Neural progenitor cell (in vitro differentiated cells): ENCODE measurements at places on chromosomes 5 and 9.

- no peak for DNase-seq
Measured at GRCh38 chr9:99907208-99907532, 716 bp downstream of the STX17 start.

- no peak for DNase-seq
Measured at GRCh38 chr9:76181020-76181641, 213.1 kb downstream of the RFK start.

- no peak for DNase-seq
Measured at GRCh38 chr9:26243726-26244125, 565.5 kb upstream of the TUSC1 start.

DNA sequence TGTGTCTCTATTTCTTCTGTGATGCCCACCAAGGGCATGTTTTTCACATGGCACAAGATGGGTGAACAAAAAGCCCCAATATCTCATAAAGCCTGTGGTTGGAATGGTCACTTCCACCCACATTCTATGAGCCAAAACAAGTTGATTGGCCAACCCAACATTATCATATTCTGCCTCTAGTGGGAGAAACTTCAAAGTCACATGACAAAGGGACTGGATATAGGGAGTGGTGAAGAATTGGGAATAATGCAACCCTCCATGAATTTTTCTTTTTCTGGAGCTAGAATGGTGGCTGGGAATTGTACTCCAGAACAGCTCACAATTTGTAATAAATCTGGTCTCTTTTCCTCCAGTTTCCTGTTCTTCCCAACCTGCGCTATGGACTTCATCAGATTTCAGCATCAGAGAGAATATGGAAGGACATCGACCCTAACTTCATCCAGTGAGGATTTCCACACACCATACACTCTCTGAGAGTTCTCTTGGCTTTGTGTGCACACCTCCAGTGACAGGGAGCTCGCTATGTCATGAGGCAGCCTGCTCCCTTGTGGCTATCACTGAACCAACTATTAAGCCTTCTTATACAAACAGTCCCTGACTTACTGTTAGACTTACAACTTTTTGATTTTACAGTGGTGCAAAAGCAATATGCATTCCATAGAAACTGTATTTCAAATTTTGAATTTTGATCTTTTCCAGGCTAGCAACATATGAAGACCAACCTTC lies 12.0 kb upstream of the B4GALT1 start:
- no peak for DNase-seq

GRCh38 chr5:93018461-93018860 lies 562.6 kb downstream of the NR2F1-AS1 start:
- DNase-seq: no peak

GRCh38 chr5:142006363-142007236 lies 6.2 kb downstream of the GNPDA1 start:
- DNase-seq: no peak

- DNase-seq: peak; percentile 39
Measured at GRCh38 chr5:159133041-159133741, 33.5 kb upstream of the EBF1 start.

- no peak for DNase-seq
Measured at GRCh38 chr9:111965566-111966019, 69.0 kb downstream of the UGCG start.

- no peak for DNase-seq
Measured at GRCh38 chr5:171898386-171898785, 108.1 kb downstream of the FBXW11 start.

DNA sequence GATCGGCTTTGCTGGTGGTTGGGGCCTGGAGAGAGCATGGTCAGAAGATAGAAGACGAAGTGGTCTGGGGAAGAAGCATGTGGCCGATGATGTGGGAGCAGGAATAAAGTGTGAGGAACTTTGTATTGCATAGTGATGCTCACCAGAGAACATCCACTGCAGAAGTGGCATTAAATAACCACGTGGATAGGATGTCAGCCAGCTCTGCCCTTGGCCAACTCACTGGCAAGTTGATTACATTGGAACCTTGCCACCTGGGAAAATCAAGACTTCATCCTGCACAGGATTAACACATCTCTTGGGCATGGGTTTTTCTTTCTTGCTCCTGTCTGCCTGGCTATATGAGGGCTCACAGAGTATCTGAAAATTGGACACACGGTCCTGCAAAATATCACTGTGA lies 217.4 kb downstream of the DMRT2 start:
- no peak for DNase-seq

- no peak for DNase-seq
Measured at GRCh38 chr9:129289883-129290282, 111.8 kb upstream of the IER5L start.

DNA sequence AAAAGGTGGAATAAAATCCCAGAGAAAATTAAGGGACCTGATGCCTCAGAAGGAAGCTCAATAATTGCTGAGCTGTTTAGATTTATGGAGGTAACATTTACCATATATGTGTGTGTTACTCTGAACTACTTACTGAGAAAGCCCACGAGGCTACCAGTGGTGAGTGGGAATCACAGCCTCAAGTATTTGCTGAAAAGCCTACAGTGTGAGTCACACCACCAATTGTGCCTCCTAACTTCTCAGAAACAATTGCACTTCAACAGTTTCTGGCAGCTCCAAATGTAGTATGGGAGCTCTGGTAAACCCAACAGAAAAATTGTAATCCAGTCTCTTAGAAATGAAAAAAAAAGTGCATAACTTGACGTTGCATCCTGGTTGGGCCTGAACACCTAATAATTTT lies 551.6 kb downstream of the PRDM9 start:
- no peak for DNase-seq

DNA sequence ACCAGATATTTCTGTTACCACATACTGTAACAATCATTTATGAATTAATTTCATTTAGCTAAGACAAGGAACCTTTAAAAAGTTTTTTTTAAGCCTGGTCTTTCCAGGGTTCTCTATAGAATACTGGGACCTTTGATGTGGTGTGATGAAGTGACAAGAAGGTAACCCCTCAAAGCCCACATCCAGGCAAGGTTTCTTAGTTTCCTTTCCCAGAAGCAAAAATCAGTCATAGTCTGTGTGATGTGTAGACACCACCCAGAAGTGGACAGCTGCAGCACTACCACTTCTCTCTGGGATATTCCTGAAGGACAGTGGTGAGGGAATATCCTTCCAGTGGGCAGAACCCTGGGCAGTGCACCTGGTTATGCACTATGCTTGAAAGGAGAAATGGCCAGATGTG lies 115.6 kb downstream of the TTC39B start:
- DNase-seq: no peak

GRCh38 chr9:38339496-38339895 lies 53.0 kb upstream of the ALDH1B1 start:
- no peak for DNase-seq

DNA sequence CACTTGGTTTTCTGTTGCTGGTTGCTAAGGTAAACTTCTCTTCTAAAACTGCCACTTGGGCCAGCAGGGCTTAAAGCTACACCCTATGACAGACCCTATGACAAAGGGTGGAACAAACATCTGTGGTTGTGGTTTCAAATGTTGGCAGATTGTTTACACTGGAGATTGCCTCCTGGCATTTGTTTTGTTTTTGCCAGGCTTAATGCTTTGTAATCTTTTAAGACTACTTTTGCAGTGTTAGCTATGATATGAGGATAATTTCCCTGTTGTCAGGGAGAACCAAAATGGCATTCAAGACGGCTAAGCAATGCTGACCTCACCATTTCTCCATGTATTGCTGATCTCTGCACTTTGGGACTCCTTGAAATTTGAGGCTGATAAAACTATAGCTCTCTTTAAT lies 50.3 kb downstream of the MAMDC2 start:
- DNase-seq: no peak

- DNase-seq: no peak
Measured at GRCh38 chr5:38465061-38465460, 91.4 kb downstream of the LIFR start.

DNA sequence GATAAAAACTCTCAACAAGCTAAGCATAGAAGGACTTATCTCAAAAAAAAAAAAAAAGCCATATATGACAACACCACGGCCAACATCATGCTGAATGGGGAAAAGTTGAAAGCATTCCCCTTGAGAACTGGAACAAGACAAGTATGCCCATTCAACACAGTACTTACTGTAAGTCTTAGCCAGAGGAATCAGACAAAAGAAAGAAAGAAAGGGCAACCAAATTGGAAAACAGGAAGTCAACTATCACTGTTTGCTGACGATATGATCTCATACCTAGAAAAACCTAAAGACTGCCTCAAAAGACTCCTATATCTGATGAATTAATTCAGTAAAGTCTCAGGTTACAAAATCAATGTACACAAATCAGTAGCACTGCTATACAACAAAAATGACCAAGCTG lies 24.6 kb upstream of the PTGER4 start:
- no peak for DNase-seq

- DNase-seq: no peak
Measured at GRCh38 chr9:114549697-114550330, 37.8 kb upstream of the ATP6V1G1 start.

DNA sequence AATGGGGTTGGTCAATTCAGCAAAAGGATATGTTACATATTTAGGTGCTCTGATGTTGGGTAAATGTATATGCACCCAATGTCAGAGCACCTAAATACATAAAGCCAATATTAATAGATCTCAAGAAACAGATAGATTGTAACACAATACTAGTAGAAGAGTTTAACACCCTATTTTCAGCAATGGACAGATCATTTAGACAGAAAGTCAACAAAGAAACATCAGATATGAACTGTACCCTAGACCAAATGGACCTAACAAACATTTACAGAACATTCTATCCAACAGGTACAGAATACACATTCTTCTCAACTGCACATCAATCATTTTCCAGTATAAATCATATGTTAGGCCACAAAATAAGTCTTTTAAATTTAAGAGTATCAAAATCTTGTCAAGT lies 35.2 kb downstream of the FANCC start:
- DNase-seq: no peak

DNA sequence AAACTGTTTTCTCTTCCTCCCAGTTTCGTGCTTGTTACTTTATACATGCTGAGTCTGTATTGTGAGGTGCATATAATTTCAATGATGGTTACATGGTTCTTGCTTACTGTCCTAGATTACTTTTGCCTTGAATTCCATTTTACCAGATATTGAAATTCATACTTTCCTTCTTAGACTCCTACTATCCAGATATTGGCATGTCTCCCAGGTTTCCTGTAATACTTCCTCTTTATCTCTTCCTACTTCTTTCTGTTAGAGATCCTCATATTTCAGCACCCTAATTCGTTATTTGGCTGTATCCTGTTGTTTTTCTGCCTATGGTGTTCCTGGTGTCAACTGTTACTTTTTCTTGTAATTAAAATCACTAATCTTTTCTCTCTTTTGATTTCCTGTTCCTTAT lies 522.1 kb downstream of the CCDC171 start:
- DNase-seq: no peak

DNA sequence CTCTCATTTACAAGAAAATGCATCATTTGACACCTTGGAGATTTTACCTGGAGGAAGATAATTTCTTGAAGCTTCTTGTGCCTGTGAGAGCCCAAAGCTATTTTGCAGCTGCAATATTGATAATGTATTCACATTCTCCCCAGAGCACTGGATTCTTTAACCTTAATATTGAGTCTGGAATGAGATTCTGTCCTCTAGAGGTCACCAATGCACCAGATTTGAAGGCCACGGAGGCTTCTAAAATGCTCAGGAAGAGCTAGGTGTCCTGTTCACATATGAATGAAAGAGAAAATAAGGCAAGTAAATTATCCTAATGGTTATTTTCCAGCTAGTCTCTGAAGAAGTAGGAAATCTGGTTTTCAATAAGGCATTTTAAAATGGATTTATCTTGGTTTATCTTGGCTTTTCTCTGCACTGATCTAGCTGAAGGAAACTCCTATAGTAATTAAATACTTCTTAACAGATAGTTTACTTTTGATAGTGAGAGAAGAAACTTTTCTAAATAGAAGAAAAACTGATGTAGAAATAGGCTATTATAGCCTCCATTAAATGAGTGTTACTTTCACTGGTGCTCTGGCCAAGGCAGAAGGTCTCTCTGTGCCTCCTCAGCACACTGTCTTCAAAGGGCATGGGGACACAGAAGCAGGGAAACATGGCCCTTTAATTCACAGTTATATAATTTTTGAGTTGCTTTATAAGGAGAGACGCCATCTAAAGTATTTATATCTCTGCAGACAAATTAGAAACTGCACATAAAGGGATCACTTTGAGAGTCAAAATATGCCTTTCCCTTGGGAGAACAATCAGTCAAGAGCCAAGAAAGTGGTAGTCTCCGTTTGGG lies 297.0 kb upstream of the ACTBL2 start:
- DNase-seq: peak; percentile 69

- DNase-seq: no peak
Measured at GRCh38 chr5:134236318-134236717, 10.4 kb upstream of the PPP2CA start.

GRCh38 chr5:8683496-8683895 lies 814.5 kb downstream of the MTRR start:
- no peak for DNase-seq

GRCh38 chr9:105306351-105307140 lies 62.1 kb downstream of the SLC44A1 start:
- no peak for DNase-seq

DNA sequence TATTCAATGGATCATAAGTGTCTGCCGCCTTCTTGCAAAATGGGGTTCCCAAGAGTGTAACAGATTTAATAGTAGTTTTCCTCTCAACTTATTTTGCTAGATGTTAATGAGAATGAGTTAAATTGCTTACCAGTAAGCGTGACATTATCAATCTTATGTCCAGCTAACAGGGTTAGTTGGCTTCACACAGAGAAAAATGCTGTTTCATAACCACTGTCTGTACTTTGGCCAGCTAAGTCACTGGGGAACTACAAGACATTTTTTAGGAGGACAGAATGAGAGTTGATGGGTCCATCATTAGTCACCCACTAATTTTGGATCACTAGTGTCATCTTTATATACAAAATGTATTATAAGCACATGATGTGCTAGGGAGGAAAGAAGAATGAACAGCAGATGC lies 1.4 kb downstream of the CDC37L1 start:
- DNase-seq: no peak

- DNase-seq: no peak
Measured at GRCh38 chr9:113238859-113239232, 17.5 kb downstream of the SLC31A1 start.

DNA sequence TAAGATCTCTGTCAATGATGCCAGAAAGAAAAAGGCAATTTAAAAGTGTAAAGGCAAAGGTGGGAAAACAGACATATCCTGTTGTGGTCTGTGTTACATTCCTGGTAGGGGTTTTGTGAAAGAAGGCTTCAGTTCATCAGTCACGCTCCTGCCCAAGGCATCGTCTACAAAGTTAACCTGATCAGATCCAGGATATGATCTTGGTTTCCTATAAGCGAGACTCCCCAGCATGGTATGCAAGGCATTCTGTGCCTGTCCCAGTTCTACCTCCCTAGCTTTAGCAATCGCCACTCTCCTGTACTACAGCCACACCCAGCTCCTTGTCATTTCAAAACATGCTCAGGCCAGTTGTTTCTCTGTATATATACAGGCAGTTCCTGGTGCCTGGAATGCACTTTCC lies 58.0 kb upstream of the PTPN3 start:
- no peak for DNase-seq

GRCh38 chr5:77973253-77973609 lies 197.1 kb upstream of the TBCA start:
- peak; percentile 85 for DNase-seq

DNA sequence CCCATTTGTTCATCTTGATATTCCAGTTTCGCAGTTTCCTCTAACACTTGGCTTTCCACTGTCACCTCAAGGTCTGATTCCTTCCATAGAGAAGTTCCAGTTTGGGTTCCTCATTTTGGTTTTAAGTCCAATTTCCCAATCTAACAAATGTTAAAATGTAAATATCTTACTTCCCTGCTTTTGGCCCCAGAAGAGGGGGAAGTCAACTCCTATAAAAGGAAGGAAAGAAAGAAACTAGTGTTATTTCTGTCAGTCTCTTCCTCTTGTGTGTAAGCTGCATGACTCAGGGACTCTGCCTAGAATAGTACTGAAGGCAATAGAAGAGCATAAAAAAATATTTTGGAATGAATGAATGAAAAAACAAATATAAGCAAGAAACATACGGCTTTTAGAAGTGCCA lies 127.5 kb upstream of the CCNG1 start:
- DNase-seq: no peak
